ENCODE measurements at places on chromosomes 3 and 15.

- no peak for DNase-seq
These were observed 5.0 kb upstream of the RPP25 start for GRCh38 chr15:74961616-74962015.

- DNase-seq = no peak
These were observed 33.2 kb upstream of the RPP14 start for GRCh38 chr3:58272891-58273290.

DNA sequence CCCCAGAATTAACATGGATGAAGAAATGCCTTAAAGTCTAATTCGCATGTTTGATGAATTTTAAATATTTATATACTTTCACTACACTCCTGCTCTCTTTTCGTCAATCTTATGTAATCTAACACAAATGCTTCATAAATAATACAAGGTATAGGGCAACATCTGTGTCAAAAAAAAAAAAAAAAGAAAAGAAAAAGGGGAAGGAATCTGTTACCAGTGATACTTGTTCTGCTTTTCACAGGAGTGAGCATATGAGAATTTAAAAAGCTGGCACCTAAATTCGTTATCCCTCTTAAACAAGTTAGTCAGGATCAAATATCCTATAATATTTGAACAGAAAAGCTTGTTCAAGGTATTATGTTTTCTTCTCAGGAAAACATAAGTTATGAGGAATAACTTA, 243.8 kb downstream of the KCNH8 start:
- DNase-seq = no peak

DNA sequence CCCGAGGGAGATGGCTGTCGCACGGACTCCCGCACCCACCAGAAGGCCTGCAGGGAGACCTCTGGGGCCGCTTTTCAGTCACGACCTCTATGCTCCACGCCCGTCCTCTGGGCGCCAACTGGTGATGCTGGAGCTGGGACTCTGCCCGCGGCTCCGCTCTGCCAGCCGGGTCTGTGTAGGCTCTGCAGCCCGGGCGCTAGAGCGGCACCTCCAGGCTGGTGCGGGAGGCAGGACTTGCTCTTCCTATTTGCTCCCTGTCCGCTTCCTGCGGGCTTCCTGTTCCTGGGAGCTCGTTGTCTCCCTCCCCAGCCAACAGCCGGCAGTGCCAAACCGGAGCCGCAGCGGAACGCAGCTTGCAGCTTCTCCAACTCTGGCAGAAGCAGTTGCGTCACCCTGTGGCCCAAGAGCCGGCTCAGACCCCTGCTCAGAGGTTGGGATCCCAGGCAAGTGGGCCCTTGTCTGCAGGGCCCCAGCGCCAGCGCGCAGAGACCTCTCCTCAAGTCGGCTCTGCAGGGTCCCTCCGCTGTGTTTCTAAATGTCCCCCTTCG, 285.9 kb downstream of the XXYLT1 start:
- no peak for DNase-seq

DNA sequence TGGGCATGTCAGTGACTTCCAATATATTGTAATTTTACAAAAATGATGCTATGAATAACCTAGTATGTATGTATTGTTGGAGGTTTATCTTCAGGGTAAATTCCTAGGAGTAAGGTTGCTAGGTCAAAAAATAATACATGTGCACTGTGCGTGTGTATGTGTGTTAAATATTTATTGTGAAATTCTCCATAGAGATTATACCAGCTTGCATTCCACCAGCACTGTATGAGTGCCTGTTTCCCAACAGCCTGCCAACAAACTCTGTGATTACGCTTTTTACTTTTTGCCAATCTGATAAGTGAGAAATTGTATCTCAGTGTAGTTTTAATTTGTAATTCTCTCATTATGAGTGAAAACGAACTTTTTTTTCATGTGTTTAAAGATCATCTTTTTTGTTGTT, 12.6 kb upstream of the IGF2BP2 start:
- no peak for DNase-seq

- no peak for DNase-seq
These were observed 5.6 kb downstream of the SLC25A38 start for GRCh38 chr3:39388741-39389248.

DNA sequence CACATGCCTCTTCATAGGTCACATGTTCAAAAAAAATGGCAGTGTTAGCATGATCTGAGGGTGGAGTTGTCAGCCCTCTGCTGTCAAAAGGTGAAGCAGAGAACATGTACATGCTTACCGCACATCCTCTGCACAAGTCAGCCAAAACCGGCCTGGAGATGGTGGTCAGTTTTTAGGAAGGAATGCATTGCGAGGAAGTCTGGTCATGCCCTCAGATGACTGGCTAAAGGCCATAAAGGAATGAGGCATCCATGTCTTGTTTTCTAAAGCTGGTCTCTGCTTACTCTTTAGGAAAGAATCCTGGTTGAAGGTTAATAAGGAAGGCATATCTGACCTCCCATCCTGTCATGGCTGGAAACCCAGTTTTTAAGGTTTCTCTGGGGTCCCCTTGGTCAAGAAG, 292.0 kb upstream of the CCDC54 start:
- no peak for DNase-seq

DNA sequence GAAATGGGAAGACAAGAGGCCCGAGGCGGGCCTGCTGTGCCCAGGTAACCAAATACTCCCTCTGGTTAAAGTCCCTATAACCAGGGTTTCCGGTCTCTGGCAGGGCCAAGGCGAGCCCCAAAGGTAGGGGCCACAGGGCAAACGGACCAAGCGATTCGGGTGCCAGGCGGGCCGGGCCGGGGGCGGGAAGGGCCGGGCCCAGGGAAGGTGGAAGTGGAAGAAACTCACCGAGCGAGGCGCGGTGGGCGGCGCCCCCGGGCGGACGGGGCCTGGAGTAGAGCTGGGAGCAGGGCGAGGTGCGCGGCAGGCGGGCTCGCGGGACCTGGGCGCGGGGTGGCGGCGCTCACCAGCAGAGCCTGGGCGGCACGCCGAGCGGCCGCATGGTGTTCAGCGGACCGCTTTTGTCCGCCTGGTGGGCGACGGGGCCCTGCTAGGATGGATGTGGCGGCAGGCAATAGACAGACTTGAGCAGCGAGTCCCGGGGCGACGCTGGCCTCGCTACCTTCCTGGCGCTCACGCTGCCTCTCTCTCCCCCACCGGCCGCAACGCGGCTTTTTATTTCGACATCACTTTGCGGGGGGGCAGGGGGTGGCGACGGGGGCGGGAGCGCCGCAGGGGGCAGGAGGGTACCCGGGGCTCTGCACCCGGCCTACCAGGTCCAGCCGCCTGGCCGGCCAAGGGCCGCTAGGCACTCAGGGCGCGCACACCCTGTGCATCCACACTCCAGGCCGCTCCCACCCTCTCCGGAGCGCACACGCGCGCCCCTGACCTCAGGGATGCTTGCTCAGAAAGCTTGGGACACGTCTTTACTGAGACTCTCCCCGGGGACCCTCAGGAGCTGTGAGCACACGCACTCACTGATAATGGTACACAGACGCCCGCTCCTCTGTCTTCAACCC, at the start of gene GATA2:
TSS of gene GATA2 (minus strand) at position 531 of the 899 bp plus-strand sequence. CDS start 6,170 bp downstream, outside the sequence.
- DNase-seq = no peak

- DNase-seq = no peak
These were observed 226.8 kb downstream of the NTRK3 start for GRCh38 chr15:88029696-88030095.
